ENCODE measurements at places on chromosomes 7 and 10.

GRCh38 chr7:91710881-91711280 lies 169.6 kb downstream of the MTERF1 start:
- no peak for DNase-seq

GRCh38 chr10:63901881-63902280 lies 380.7 kb downstream of the REEP3 start:
- DNase-seq, result no peak

DNA sequence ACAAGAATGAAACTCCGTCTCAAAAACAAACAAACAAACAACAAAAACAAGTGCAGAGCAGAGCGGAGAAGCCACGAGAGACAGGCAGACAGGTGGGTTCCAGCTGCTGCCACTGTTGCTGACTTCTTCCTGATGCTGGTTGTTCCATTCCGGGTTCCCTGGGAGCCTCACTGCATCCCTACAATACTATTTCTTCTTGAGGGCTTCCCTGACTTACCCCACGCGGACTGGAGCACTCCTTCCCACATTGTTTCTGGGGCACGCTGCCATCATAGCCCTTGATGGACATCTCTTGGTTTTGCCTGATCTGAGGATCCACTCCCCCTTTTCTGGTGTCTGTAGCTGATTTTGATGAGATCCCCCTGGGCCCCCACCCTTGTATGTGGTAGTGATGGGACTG lies 5.6 kb upstream of the NKX1-2 start:
- no peak for DNase-seq

DNA sequence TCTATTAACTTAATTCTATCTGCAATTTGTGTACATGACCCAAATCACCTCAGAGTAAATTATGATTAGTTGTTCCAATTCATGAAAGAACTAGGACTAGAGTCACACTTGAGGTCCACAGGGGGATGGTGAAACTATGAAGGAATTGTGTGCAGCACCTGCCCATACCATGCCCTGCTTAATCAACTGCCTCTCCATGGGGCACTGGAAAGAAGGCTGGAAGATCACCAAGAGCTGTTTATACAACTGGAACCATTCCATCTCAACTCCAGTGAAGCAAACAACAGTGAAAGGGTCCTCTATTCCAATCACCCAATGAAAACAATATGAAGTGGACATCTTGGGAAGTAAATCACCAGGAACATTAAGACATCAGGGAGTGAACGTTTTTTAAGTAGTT lies 98.7 kb upstream of the SEMA3D start:
- no peak for DNase-seq

DNA sequence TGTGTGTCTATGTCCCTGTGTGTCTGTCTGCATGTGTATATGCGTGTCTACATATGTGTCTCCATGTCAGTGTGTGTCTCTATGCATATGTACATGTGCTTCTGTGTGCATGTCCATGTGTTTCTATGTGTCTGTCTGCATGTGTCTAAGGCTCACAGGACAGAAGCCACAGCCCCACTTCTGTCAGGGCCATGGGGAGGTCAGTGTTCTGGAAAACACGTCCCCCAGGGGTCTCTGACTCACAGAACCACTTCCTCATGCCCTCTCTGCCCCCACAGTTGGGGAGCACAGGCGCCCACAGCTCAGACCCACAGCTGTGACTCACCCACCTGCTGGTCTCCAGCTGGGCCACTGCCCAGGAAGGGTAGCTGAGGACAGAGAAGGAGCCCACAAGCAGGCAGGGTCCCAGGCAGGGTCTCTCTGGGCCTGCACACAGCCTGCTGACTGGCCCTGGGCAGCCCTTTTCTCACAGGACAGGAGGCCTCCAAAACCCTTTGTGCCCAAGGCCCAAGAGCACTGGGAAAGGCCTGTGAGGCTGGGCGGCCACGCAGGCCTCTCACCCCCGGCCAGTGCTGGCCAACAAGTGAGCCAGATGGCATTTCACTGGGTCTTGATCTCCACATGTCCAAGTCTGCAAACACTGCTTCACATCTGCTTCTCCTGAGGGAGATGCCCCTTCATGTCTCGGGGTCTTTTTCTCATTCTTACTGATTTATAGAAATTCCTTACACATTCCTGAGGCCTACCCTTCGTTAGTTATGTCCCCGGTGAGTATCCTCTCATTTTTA lies 102.9 kb upstream of the FAM20C start:
- peak; percentile 38 for DNase-seq

DNA sequence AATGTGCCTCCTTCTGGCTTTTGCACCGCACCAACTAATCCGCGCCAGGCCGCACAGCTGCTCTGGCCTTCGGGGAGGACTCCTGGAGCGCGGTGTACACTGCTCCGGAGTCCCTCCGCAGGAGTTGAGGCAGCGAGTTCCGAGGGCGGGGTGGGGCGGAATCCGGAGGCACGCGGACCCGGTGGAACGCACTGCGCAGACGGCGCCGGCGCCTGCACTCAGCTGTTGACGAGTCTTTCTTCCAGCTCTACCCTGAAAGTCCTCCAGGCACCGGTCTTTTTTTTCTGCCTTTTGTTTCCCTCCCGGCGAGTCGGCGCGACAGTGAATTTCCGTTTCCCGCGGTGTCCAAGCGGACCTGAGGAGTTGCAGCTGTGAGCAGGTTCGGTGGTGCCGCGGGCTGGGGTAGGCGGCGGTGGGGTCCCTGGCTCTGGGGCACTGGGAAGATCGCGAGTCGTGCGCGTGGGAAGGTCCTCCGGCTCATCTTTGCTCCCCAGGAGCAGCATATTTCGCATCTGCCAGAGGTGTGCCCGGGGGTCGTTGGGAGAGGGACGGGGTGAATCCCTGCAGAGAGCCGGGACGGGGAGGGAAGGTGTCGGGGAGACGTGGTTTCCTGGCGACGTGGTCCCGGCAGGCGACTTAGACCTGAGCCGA lies 44.1 kb downstream of the SFTPD start:
- DNase-seq, result peak; percentile 48

DNA sequence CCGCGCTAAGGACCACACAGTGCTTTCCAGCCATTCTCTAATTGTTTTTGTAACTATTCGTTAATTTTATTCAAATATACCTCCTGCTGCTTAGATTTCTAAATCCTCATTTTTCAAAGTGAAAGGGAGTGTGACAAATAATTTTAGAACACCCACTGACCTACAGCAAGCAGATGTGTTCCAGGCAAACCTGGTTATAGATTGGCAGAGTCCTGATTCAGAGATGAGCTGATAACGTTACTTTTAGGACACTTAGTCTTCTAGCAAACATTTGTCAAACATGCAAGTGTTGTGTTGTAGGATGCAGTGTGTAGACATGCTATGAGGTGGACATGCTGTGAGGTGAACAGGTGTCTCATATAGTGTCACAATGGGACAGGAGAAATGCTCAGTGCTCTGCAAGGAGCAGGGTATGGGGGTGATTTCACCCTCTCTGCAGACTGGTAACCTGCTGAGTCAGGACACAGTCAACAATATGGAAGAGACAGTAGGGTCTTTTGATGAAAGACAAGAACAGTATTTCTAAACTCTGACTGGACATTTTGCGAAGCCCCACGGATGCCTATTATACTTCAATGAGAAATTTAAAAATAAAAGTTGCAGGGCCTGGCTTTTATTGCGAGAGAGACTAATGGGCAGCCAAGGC lies 92.2 kb upstream of the ANLN start:
- DNase-seq, result no peak

- no peak for DNase-seq
These were observed 558 bp downstream of the TCTN3 start for GRCh38 chr10:95693071-95693667.

GRCh38 chr10:61701055-61701705 lies 38.5 kb downstream of the CABCOCO1 start:
- no peak for DNase-seq

DNA sequence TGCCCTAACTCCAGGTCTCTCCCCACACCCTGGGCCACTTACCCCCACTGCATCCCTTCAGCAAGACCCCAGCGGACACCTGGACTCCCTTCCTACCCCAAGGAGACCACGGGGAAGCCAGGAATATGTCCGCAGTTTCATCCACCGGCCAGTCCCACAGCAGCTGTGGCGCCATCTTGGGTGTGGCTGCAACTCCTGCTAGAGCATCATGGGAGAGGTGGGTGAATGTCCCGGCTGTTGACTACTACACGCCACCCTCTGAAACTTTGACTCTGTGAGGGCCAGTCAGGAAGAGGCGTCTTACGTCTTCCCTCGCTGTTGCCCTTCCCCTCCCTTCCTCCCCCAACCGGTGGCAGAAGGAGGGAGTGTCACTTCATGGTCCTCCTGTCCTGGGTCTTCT lies 238.3 kb upstream of the RNF32 start:
- DNase-seq, result no peak

GRCh38 chr10:99965700-99966099 lies 44.0 kb downstream of the DNMBP start:
- DNase-seq, result no peak

GRCh38 chr7:151306374-151306773 lies 35.2 kb upstream of the NUB1 start:
- no peak for DNase-seq

- DNase-seq, result no peak
These were observed 26.9 kb downstream of the SLC35B4 start for GRCh38 chr7:134289841-134290240.

DNA sequence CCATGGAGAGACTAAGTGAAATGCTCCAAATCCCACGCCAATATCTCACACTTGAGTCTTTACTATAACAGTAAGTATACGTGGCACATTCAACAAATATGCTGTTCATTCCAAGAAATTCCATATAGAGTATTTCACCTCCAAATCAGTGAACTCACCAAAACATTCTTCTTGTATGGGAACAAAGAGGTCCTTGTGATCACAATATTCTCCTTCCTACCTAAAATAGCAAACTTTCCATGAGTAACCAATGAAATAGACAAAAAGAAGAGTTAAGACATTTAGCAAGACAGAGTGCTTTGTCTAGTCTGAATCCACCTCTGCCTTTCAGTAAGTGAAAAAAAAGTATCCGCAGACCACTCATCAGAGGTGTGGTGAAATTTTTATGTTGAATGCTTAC lies 77.3 kb upstream of the NXPH1 start:
- no peak for DNase-seq

DNA sequence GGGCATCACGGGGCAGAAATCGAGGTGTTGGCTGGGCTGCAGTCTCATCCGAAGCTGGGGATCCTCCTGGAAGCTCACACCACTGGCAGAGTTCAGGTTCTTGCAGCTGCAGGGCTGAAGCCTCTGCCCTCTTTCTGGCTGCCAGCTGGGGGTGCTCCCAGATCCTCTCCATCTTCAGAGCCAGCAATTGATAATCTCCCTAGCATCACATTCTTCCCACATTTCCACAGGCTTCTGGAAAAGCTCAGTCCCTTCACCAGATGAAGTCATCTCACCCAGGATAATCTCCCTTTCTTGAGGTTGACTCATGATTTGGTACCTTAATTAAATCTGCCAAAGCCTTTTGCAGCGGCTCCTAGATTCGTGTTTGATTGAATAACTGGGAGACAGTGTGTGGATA lies 55.2 kb downstream of the NRP1 start:
- DNase-seq, result no peak

DNA sequence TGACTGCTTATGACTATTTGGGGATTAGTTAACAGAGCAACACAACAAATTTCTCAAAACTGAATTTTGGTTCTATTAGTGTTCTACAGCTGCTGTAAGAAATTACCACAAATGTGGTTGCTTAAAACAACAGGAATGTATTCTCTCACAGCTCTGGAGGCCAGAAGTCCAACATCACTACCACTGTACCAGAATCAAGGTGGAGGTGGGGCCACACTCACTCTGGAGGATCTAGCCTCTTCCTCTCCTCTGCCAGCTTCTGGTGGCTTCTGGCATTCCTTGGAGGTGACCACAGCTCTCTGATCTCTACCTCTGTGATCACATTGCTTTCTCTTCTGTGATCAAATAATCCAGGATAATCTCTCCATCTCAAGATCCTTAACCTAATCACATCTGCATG lies 194.7 kb upstream of the BMPER start:
- DNase-seq, result no peak

DNA sequence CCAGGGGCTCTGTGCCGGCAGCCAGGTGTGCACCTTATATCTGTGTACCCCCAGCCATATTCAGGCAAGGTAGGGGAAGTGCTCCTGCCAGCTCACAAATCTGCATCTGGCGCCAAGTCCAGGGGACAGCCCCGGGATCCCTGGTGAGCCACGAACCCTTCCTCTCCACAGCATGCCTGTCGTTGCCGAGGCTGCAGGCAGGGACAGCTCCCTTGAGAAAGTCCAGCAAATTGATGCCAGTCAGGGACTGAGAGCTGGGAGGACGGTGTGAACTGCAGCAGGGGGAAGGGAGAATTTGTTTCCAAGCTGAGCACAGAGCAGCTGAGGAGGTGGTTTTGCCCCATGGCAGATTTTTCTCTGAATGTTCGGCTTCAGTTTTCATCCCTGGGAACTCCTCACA lies 919 bp downstream of the PLA2G12B start:
- no peak for DNase-seq

- DNase-seq, result no peak
These were observed 580.5 kb downstream of the REEP3 start for GRCh38 chr10:64101606-64102263.

GRCh38 chr10:70509757-70510147 lies 31.2 kb downstream of the PALD1 start:
- no peak for DNase-seq

GRCh38 chr10:87541114-87541513 lies 36.4 kb downstream of the MINPP1 start:
- no peak for DNase-seq

DNA sequence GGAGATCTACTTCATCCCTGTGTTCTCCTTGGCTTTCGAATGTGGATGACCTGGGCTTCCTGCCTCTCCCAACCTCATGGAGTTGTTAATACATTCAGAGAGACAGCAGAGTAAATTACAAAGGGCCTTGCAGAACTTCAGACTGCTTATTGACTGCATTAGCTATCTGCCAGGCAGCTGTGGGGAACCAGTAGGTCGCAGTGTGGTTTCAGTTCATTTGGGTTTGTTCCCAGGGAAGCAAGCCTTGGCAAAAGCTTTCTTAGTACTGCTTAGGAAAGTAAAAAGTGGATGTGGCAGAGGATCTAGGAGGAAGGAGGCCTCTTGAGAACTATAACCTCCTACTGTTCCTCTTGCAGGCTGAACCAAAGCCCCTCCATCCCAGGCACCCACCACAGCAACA lies 9.2 kb downstream of the NPFFR1 start:
- no peak for DNase-seq

- DNase-seq, result no peak
These were observed 102.6 kb downstream of the PLXDC2 start for GRCh38 chr10:19918794-19919193.

- DNase-seq, result no peak
These were observed 82.0 kb downstream of the FOXL3 start for GRCh38 chr7:371779-372545.

DNA sequence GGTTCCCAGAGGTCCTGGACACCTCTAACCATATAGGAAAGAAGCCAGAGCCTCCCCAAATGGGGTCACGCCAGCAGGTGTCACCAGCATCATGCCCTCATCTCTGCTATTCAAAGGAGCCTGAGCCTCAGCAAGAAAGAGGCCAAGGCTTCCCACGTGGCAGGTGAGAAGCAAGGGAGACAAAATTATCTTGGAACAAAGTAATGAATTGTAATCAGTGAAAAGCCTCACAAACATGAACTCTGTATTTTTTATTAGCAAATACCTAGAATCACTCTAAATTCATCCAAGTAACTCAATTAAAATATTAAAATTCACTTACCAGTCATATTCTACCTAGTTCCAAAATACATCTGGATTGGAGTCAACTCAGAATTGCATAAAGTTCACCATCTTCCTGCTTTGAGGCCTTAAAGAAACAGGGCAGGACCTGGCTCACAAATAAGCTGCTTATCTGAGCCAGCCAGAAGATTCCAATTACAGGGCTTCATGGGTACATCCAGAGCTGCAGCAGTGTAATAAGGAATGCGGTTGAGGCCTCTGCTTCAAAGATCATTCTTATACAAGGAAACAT lies 68.7 kb downstream of the SGMS1 start:
- DNase-seq, result no peak

- no peak for DNase-seq
These were observed 29.9 kb downstream of the DNAJB6 start for GRCh38 chr7:157366722-157367121.

Data from stimulated activated CD8-positive, alpha-beta memory T cell treated with anti-CD3 and anti-CD28 coated beads, Interleukin-15, amount 100 ng/mL, for 48 hours (primary cell).